GM23338 (cell line): ENCODE measurements at places on chromosomes 11 and 22.

DNA sequence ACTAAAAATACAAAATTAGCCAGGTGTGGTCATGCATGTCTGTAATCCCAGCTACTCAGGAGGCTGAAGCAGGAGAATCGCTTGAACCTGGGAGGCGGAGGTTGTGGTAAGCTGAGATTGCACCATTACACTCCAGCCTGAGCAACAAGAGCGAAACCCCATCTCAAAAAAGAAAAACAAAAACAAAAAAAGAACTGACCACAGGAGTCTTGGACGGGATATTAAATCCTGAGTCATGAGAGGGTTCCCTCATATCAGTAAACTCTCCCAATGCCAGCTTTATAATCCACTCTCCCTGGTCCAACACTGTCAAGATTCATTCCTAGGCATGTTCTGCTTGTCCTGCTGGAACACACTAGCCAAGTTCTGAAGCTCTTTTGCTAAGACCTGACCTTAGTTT is 61.5 kb upstream of the EP300 start:
- no peaks in the 10 kb centered on the region for H3K4me1 ChIP-seq
- H3K36me3 ChIP-seq = no peaks in the 10 kb centered on the region
- DNase-seq = no peak
- no peaks in the 10 kb centered on the region for H3K27me3 ChIP-seq
- no peak overlapping the region for H3K4me3 ChIP-seq
- no peak overlapping the region for H3K27ac ChIP-seq

GRCh38 chr11:1928891-1929541 is 9.5 kb downstream of the TNNT3 start:
- H3K4me3 ChIP-seq = no peak overlapping the region
- H3K27me3 ChIP-seq = no peaks in the 10 kb centered on the region
- no peaks in the 10 kb centered on the region for H3K4me1 ChIP-seq
- H3K27ac ChIP-seq = no peak overlapping the region
- H3K36me3 ChIP-seq = no peaks in the 10 kb centered on the region

DNA sequence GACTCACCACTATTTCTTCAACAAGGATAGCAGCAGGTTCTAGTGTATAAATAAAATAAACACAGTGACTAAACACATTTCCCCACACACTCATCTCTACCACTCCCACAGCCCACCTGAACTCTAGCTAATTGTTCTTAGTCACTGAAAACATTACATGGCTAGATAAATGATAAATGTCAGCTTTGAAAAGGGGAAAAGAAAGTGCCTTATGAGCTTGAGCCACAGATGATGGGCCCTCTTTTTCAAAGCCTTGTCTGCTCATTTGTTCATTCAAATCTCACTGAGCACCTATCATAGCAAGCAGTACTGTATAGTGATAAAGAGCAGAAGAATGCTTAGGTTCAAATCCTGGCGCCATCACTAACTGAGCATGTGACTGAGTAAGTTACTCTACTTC is 58.3 kb downstream of the SIK3 start:
- H3K27ac ChIP-seq = no peak overlapping the region
- H3K4me3 ChIP-seq = no peak overlapping the region
- no peaks in the 10 kb centered on the region for H3K27me3 ChIP-seq
- peaks cover 16% of the 10 kb centered on the region; the same call in 1 of the 2 replicates for H3K4me1 ChIP-seq
- no peak for DNase-seq

DNA sequence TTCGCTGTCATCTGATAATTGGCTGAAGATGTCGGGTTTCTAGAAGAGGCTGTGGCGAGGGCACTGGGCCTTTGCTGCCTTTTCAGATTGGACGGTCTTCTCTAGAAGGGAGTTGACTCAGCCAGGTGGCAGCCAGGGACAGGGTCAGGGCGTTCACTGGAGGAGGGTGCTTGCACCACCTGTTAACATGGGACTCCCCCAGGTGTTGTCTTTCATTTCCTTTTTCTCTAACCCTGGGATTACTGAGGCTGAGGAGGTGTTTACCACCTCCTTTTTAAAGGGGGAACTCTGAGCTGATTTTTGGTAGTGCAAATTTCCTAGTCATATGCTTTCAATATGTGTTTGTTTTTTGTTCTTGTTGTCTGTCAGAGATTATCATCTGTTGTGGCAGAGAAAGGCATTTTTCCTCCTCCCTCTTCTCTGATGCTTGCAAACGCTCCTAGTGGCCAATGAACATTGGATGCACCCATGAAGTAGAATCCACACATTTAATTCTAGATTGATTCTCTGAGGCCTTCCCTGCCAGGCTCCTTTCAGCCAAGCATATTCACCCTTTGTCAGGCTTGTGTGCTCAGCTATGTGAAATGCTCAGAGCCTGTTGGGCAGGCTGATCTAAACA is 54.1 kb downstream of the LDLRAD3 start:
- H3K27ac ChIP-seq = no peak overlapping the region; the same call in 1 of the 2 replicates
- H3K4me3 ChIP-seq = no peak overlapping the region
- H3K27me3 ChIP-seq = no peaks in the 10 kb centered on the region
- peaks cover 29% of the 10 kb centered on the region for H3K4me1 ChIP-seq
- no peak for DNase-seq

DNA sequence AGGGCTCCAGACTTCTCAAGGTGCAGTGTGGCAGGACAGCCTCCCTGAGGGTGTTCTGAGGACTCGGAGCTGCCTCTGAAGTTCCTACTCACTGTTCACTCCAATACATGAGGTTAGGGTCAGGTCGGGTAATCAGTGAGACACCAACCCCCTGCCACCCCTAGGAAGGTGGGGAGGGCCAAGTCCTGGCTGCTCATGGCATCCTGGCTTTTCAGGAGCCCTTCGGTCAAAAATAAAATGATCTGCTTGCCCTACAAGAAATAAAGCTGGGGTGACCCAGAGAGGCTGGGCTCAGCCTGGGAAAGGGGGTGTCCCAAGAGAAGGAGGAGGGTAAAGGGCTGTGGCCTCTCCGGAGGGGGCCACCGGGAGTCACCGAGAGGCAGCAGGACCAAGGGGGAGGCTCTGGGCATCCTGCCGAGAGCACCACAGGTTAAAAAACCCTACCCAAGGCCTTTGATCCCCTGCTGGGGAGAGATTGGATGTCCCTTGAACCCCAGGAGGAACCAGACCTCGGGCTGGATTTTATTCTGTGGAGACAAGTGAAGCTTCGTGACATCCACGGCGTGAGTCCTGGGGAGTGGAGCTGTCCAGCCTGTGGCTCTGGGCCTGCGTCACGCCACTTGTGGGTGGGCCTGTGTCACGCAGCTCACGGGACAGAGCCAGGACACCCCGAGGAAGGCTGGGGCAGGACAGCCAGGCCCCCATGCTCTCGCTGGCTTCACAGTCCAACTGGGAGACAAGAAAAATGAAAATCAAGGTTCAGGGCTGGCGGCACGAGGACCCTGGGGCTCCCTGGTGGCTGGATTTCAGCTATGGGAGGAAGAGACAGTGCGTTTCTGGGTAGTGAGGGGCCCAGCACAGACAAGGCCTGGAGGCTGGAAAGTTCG is 102.2 kb upstream of the FGF3 start:
- no peak overlapping the region for H3K4me3 ChIP-seq
- H3K4me1 ChIP-seq = no peaks in the 10 kb centered on the region
- no peaks in the 10 kb centered on the region for H3K36me3 ChIP-seq
- no peak overlapping the region for H3K27ac ChIP-seq
- DNase-seq = no peak

DNA sequence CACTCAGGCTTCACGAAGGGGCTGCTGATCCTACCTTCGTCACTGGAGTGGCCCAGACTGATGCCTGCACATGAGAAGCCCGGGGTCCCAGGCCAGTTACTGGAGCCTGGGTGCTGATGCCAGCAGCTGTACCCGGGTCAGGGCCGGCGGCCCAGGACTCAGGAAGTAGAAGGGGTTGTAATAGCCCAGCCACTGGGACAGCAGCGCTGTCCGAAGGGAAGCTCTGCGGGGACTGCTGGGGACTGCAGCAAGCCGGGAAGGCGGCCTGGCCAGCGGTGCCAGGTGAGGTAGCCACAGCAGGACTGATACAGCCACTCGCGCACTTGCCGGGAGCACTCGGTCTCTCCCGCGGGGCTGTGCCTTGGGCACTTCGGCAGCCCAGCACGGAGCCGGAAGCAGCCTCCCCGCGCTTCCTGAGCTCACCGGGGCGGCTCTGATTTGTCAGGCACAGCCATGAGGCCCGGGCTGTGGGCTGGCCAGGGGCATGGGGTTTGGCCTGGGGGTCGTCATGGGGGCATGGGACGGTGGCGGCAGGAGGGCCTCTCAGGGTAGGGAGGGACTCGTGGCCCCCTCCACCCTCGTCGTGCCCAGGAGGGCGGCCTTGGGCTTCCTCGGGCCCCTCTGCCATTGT is 13.9 kb upstream of the OR8K1 start:
- no peaks in the 10 kb centered on the region for H3K27me3 ChIP-seq
- peak; percentile 11 for DNase-seq
- no peaks in the 10 kb centered on the region for H3K36me3 ChIP-seq
- H3K4me3 ChIP-seq = no peak overlapping the region
- no peaks in the 10 kb centered on the region; the same call in 1 of the 2 replicates for H3K4me1 ChIP-seq
- no peak overlapping the region for H3K27ac ChIP-seq

DNA sequence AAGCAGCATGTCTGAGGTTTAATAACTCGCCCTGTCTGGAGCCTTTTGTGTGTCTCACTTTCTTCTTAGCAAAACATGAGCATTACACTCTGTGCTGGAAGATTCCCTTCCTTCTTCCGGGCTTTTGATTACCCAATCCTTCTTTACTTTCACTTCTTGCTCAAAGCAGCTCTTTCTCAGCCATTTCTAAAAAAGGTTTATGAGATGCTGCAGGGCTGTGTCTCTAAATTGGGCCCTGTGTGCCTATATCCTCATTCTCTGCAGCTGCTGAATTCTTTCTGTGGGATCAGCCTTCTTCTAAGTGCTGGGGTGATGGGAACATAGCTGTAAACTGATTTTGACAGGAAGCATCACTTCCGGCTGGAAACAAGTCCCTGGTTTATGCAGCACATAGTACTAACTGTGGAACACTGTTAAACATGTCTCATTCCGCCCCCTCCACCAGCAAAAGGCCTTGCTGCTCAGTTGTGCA is 71.8 kb downstream of the PIWIL4 start:
- no peak overlapping the region for H3K4me3 ChIP-seq
- no peak overlapping the region for H3K27ac ChIP-seq
- H3K36me3 ChIP-seq = no peaks in the 10 kb centered on the region
- DNase-seq = no peak
